ENCODE measurements at places on chromosomes 5 and 9.

- no peak for DNase-seq
Measured at GRCh38 chr5:105331558-105331957, 1769.0 kb upstream of the NUDT12 start.

DNA sequence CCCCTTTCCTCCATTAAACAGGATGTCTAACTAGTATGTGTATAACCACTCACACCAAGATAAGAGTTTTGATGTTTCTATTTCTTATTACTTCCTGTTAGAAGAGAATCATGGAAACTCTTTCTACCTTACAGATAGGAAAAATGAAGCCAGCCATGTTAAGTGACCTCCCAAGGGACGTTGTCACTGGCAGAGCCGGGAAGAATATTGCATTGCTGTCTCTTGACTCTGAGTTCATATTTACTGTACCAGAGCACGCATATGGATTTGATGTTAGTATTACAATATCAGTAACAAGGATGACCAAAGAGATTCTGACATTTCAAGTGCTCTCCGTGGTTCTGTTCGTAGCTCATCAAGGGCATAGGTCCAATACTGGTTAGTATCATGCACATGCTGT is 12.5 kb upstream of the C5orf63 start:
- DNase-seq = no peak

- DNase-seq = no peak
Measured at GRCh38 chr5:123705741-123706140, 193.8 kb downstream of the CSNK1G3 start.

- DNase-seq = no peak
Measured at GRCh38 chr9:23707249-23707648, 118.8 kb downstream of the ELAVL2 start.

DNA sequence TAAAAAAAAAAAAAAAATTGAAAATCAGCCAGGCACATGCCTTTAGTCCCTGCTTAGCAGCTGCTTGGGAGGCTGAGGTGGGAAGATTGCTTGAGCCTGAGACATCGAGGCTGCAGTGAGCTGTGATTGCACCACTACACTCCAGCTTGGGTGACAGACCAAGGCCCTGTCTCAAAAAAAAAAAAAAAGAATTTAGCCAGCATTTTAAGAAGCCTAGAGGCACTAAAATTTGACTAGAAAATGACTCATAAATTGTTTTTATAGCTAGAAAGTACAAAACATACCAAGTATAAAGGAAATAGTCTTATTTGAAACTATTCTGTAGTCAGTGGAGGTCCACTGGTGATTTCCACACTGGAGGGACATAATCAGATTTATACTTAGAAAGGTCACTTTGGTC is 17.5 kb downstream of the LRRC70 start:
- DNase-seq = no peak

- no peak for DNase-seq
Measured at GRCh38 chr5:179967489-179967888, 59.8 kb upstream of the TBC1D9B start.

GRCh38 chr5:62690421-62690820 is 111.8 kb downstream of the LRRC70 start:
- DNase-seq = no peak
